ENCODE measurements at places on chromosomes 11 and 22. TPM values are rescaled to one million over a fixed set of nuclear protein-coding genes. Genes with fewer than 3 reads are reported as not detected.

DNA sequence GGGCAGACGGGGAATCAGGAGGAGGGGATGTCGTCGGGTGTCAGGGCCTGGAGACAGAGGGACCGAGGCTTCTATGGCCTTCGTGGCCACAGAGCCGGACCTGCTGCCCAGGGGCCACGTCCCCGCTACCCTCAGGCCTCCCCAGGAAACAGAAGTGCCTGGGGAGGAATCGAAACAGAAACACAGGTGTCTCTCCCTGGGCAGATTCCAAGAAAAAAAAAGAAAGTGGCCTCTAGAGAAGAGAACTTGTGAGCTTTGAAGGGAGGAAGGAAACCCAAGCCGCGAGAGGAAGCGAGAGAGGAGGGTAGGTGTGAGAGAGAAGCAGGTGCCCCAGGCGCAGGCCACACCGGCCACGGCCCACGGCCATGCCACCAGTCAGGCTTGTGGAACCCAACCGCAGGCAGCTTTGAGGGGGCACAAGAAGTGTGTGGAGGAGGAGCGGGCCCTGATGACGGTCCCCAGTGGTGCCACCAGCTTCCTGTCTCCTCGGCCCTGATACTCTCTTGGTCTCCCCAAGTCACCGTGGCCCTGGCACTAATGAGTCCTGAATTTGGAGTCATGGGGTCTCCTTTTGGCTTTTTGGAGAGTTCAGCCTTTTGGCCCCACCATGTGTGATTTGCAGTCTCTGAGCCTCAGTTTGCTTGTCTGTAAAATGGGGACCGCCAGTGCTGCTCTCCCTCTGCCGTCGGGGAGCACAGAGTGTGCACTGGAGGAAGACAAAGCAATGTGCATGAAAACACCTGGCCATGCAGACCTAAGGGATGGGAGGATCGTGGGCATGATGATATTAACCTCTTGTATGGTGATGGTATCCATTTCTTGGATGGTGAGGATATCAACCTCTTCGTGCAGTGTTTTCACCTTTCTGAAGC, 25.2 kb downstream of the LIF start:
- DNase-seq, result no peak

- DNase-seq, result no peak
Measured at GRCh38 chr11:73288192-73288872, 16.2 kb downstream of the P2RY6 start.

GRCh38 chr11:99739464-99740089, 718.8 kb downstream of the CNTN5 start:
- peak; percentile 30 for DNase-seq

GRCh38 chr22:25728071-25728470, 13.9 kb upstream of the MYO18B start:
- DNase-seq, result no peak

TEX54 gene
- polyA plus RNA-seq, result not detected

GRCh38 chr11:61129639-61130523, 27.6 kb downstream of the CD5 start:
- DNase-seq, result peak; percentile 74

TLCD5 gene
- 17.2 TPM for polyA plus RNA-seq

SMDT1 gene
- 111 TPM for polyA plus RNA-seq

GRCh38 chr22:32352681-32353080, 5.0 kb upstream of the RFPL3 start:
- DNase-seq, result peak; percentile 57

GRCh38 chr11:68843052-68843561, 1.4 kb upstream of the CPT1A start:
- DNase-seq, result no peak
